ENCODE measurements at places on chromosomes 12 and 14.

DNA sequence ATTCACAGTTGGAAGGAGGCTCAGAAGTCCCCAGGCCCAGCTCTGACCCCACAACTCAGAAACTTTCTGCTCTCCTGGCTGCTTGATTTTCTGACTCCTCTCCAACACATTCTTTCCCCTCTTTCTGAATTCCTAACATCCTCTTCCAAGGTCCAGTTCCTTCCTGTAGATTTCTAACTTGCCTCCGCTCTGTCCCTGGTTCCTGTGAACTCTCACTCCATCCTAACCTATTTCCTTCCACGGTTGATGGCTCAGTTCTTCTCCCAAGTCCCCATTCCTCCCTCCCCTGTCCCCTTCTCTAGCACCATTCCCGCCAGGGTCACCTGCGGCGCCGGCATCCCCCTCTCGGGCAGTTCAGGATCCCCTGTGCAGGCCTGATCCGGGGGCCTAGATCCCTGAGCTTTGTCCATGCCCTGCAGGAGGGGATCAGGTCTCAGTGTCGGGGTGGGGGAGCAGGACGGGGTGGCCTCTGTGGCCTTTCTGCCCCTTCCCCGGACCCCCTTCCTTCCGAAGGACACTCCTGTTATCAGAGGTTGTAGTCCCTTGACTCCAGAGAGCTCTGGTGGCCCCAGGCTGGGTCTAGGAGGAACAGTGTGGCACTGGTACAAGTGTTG, 6.0 kb upstream of the SLC22A17 start:
- no peak for DNase-seq

GRCh38 chr14:75628816-75629215, 31.9 kb downstream of the ERG28 start:
- no peak for DNase-seq

DNA sequence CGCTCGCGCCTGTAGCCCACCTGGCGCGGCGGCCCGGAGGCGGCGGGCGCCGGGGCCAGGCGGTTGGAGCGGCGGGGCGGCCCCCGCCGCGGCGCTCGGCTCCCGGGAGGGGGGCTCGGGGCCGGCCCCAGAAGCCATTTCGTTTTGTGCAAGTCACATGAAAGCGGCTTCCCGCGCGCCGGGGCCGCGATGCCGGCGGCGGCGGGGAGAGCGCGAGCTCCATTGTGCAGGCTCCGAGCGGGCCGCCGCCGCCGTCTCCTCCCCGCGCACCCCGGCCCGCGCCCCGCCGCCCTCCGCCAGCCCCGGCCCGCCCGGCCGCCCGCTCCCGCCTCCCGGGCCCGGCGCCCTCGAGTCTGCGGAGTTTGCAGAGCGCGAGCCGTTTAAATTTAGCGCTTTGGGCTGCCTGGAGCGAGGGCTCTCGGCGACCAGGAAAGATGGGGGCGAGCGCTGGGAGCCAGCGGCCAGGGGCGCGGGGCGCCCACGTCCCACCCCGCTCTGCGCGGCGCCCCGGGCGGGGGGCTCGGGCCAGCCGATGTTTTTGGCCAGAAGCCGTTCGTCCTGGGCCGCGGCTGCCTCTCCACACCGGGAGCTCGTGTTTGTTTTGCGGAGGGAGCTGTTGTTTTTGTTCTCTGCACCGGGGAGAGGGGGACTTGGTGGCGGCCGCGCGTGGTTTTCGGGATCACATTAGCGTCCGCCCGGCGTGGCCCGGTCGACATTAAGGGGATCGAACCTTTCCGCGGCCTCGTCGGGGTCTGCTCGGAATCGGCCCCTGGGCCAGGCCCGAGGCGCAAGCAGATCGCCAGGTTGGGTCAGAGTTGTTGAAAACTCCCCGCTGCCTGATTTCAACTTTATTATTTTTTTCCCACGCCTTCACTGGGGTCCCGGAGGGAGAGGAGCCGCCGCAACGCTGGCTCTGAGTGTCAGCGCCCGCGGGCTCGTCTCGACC, 982 bp downstream of the BCL7A start:
- no peak for DNase-seq

- no peak for DNase-seq
Observed at GRCh38 chr12:27875677-27876076, 95.6 kb upstream of the MANSC4 start.

- no peak for DNase-seq
Observed at GRCh38 chr14:32012062-32012461, 65.0 kb upstream of the ARHGAP5 start.

DNA sequence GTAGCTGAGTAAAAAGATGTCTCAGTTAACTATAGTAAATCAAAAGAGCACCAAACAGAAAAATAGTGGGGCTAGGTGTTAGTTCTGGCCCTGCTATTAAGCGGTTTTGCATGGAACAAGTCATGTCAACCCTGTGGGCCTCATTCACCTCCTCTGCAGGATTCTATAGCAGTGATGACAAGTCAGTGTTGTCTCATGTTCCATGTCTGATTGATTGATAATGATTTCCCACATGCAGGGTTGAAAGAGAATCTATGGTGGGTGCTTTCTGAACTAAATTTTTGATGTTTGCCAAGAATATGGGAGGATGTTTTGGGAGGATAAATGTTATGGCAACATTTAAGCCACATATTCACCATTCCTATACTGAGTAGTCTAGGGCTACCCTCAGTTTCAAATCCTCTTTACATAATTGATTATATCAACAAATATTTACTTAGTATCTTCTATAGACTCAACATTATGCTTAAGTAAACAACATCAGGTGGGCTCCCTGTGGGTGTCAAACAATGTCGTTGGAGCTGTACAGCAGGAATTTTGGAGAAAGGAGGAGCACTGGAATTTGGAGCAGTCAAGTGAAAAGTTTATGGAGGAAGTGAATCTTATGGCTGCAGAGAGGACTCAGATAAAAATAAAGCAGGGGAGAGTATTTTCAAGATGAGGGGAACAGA, 48.6 kb downstream of the IRAK3 start:
- no peak for DNase-seq

GRCh38 chr12:29429999-29430715, 49.2 kb upstream of the ERGIC2 start:
- DNase-seq: no peak

DNA sequence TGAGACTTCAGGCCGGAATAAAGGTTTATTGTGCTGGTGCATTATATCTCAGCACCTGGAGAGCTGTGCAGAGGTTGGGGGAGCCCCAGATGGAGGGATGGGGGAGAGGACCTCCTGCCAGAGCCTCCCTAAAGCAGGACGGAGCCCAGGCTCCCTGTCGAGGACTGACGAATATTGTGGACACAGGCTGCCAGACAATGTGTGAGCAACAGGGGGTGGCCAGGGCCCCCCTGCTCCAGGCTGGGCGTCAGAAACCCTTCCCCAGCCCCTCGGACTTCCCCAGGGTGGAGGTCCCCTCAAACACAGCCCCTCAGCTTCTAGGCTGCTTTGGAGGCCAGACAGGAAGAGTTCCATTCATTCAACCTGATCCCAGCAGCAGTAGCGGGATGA, 8.0 kb downstream of the TMEM119 start:
- DNase-seq: no peak

DNA sequence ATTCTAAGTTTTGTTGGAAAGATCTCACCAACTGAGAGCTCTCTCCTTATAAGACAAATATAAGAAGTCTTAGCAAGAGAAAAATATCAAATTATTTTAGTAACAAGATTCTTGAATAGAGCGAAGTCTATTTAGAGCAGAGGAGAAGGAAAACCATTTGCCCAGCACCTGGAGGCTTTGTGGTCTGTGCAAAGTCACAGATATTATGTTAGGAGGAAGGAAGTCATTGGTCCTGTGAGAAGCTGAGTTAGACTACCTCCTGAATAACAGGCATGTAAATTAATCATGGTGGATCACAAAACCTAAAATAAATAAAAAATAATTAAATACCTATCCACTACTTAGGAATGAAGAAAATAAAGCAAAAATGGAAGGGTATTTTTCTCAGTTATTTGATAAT, 38.4 kb upstream of the ATXN7L3B start:
- no peak for DNase-seq

DNA sequence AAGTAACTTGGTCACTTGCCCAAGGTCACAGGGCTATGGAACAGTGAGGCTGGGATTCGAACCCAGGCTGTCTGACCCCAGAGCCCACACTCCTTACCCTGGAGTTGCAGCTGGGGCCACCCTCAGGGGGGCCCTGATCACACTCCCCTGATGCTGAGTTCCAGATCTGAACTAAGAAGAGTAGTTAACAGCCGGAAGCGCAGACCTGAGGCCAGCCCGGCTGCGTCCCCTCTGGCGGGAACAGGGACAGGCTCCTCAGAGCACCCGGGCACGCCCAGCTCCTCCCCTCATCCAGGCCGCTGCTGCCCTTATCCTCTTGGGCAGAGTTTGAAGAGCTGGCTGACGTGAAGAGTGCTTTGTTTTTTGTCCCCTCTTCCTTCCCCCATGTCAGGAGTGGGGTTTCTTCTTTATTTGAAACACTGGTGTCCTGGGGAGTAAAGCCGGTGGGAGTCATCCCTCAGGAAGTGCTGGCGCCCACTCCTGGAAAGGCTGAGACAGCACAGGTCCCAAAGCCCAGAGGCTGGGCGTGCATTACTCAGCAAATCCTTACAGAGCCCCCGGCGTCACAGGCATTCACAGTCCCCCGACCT, 8.7 kb downstream of the PHB2 start:
- DNase-seq: no peak

- DNase-seq: no peak
Observed at GRCh38 chr14:89418452-89418851, 1.4 kb upstream of the FOXN3 start.

DNA sequence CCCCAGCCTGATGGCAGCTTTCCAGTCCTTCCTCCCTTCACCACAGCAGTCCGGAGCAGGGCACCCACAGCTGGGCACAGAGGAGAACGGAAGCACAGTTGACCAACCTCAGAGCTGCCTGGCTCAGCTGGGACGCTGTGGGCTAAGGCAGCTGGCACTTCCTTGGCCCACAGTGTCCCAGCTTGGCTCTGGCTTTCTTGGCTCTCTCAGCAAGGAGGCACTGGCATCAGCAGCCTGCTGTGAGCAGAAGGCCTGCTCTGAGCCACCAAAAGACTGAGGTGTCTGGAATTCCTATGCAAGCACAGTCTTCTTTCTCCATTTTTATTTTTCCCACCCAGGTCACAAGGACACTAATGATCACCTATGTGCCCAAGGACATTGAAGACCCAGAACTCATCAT, 32.6 kb downstream of the NGB start:
- no peak for DNase-seq

DNA sequence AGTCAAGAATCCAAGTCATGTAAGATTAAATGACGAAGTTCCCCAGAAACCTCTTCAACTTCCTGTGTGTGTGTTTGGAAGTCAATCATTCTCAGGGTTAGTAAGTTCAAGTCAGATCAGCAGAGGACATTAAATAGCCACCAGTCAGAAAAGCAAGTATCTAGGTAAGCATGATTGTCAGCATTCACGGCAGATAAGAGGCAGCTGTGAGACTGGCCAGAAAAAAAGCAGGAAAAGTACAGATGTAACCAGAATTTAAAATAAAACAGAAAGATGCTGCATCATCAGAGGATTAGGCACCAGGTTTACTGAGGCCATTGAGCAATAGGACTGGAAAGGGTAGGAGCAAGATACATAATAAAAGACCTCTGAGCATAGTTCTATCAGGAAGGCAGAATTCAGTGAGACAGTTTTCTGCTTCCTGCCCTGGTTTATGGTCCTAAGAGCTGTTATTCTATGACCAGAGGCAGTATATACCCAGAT, 606.9 kb downstream of the FSCB start:
- DNase-seq: no peak

- DNase-seq: peak; percentile 63
Observed at GRCh38 chr14:106417224-106418049, 891.1 kb downstream of the TMEM121 start.

DNA sequence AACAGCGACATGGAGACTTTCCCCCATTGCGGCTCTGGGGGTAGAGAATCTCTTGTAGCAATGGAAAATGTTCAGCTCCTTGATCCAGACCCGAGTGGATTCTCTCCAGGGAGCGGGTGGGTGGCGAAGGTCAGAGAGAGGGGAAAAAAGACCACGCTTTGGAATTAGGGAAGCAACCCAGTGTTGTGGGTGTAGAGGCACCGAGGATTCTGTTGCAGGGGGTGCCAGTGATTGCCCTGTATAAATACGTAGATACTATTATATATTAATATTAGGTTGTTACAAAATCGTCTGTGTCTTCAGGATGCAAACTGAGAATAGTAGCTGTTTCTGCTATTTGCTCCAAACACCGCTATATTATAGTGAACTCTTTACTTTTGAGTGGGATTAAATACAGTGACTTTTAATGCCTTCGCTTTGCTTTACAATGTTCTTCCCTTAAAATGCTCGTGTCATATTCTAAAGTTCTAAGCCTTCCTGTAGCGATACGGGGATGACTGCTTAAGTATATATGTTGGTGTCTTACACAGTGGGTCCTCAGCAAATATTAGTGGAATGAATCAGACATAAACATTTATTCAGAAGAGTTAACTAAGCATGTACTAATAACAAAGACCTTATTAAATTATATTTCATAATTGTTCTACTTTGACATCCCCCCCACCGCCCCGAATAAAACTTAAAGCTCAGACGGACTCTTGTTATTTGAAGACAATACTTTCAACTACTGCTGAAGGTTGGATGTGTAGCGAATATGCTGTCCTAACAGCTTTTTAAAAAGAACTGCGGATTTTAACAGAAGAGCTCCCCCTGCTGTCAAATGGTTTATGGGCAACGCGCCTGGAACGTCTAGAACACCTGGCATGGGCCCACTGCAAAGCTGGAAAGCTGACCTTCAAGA, 136.4 kb upstream of the KRAS start:
- peak; percentile 65 for DNase-seq
